CD14-positive monocyte (primary cell): ENCODE measurements at places on chromosomes 1 and 21.
A peak's percentile ranks its signal among the peaks of the same experiment; 100 is the strongest.

DNA sequence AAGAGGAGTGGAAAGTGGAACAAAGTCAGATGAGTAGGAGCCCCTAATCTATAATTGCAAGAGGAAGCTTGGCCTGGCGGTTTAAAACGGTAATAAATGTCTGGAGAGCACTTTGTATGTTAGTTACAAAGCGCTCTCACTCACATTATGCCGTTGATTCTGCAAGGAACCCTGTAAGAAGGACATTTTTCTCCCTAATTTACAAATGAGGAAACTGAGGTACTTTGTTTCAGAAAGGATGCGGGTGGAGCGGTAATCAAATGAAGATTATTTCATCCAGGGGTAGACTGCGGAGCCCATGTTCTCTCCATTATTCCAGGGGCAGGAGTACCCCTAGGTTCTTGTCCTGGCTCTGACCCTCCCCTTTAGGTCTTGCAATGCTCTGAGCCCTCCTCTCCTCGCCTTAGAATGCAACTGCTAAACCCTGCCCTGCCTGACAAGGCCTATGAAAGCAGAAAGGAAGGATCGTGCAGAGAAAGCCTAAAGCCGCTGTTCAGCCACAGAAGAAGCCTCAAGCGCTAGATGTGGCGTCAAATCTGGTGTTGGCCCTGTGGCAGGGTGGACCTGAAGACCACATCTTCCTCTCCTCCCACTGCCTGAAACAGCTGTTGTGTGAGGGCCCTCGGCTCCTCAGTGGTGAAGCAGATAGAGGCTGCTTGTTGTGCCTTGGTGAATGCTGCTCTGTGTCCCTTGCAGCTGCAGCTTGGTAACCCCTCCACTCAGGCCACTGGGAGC is 588 bp upstream of the PACC1 start:
- DNase-seq: no peak

DNA sequence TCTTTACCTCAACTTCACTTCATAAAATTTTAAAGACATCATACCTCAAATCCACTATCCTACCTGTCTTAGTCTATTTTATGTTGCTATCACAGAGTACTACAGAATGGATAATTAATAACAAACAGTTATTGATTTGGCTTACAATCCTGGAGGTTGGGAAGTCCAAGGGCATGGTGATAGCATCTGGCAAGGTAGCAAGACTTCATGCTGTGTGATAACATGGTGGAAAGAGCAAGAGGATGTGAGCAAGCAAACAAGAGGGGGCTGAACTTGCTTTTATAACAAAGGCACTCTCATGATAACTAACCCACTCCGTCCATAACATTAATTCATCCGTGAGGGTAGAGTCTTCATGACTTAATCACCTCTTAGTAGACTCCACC is 33.8 kb downstream of the C21orf91 start:
- DNase-seq: no peak

DNA sequence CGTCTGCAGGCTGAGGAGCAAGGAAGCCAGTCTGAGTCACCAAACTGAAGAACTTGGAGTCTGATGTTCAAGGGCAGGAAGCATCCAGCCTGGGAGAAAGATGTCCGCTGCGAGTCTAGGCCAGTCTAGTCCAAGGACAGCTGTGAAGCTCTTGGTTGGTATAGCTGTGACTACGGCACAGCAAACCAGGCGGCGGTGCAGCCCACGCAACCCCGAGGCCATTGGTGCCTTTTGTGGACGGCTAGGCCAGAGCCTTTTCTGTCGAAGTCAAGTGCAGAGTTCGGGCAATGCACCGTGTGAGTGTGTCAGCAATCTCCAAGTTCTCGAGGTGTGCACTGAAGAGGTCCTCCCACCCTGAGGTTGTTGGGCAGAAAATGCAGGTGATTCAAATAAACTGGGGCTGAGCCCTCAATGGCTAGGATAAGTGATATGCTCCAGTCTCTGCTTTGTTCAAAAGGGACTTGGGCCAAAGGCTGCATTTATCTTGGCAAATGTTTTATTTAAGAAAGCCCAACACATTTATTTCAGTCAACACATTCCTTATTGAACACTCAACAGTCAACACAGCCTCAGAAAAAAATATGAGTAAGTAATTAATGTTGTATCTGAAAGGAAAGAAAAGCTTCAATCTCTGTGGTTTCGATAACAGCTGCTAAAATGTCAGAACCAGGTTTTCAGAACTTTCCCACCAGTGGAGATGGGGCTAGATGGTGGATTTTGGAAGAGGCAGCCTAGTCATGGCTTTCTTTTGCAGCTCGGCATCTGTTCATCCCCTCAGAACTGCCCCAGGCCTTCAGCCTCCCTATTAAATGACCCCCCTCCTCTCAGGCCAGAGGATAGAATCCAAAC is 78.1 kb upstream of the COX20 start:
- no peak for DNase-seq

DNA sequence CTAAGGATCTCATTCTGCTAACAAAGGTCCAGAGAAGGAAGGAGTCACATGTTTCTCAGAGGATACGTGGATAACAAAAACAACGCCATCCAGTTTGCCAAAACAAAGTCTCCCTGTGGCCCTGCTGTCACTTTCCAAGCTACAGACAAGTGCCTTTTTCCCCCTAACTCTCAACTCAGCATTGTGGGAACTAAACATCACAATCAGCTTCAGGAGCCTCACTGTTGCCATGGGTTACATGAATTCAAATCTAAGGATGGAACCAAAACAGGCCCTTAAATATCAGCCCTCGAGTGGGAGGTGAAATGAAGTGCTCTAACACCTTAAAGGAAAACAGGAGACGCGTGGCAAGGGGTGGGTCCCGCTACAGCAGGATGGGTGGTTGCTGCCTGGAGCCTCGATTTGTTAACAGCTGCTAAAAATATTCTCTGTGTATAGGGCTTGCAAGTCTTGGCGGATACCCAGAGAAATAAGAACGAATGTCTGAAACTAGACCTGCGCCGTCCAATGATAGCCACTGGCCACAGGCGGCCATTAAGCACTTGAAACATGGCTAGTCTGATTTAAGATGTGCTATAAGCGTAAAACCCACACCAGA is 66.4 kb upstream of the SOD1 start:
- DNase-seq: no peak

GRCh38 chr1:11158720-11159321 is 30.3 kb upstream of the ANGPTL7 start:
- DNase-seq: no peak

DNA sequence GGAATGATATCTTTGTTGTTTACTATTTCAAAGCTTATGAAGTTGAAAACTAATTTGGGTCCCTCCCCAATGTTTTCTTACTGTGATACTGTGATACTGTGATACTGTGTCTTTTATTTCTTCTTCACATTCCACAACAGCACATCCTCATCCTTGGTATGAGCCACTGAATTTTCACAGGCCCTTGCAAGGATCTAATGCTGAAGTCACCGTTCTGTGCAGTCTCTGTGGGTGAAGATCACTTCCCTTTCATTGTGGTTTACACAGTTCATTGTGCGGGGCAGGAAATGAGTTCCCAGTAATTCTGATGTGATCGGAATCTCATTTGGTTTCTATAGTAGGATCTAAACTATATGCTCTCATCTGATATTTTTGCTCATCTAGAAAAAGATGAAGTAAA is 32.1 kb upstream of the PAXBP1 start:
- no peak for DNase-seq

DNA sequence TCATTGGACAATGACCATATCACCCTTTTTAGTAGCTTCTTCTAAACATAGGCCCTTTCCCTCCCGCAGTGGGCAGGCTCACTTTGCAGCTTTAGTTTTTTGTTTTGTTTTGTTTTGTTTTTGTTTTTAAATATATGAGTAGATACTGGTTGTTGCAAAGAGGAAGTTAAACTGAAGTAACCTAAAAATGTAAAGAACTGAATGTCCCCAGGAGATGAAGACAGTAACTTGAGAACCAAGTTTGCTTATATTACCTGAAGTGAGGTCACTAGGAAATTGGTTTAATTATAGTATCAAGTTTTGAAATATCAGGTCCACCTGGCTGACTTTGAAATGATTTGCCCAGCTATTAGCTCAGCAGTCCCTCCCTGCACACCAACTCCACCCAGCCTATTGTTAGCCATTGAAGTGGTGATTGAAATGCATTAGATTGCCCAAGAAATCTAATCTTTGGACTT is 18.2 kb downstream of the SMAP2 start:
- DNase-seq: no peak

DNA sequence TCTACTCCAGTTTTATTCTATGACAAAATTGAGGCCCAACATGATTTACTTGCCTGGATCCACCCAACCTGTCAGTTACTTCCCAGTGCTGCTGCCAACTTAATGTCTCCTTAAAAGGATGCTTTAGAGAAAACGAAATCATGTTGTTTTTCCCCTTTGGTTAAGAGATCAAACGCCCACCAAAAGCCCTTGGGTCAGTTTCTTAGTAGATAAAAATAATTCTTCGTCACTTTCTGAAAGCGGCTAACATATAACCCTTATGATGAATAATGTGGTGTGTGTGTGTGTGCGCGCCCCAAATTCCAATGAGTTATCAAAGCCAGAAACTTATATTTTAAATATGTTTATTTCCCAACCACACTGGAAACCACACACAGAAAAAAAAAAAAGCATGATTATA is 52.7 kb upstream of the LGALS8 start:
- DNase-seq: no peak

DNA sequence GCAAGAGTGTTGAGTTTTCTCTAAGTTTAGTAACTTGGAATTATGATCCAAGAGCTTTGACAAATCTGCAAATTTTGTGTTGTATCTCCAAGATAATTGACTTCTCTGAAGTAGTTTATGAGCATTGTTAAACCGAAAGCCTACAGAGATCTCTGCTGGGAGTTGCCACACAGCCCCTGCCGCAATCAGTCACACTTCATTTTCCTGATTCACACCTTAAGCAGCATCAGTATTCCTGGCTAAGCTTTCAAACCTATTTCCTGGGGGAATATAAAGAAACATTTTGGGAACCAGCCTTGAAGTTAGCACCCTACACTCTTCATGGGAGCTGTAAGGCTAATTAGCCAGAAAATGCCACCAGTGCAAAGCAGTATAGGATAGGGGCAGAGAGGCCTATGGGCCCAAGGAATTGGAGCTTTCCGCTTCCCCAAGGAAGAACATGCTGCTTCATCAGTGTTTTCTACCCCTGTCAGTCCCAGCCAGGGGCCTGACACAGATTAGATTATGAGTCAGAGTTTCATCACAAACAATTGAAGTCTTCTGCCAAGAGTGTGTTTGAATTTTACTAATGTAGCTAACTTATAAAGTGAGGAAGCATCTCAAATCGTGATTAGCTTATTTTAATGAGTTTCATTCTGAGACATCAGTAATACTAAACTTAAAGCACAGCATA is 23.2 kb upstream of the CACYBP start:
- DNase-seq: no peak

- no peak for DNase-seq
These were observed 163.0 kb downstream of the KAZN start for GRCh38 chr1:14761291-14762153.

DNA sequence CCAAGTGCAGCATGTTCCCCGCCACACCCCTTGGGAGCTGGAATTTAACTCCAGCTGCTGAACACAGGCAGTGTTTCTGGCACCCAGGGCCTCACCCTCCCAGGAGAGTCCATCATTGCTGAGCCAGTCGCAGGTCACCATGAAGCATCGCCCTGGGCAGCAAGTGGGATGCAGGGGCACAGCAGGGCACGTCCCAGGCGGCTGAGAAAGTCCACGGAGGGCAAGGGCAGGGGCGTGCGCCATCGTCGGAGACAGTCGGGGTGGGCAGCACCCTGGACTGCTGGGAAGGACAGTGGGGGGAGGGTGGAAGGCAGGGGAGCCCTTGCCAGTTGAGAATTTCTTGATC is 69.2 kb upstream of the PDE9A start:
- no peak for DNase-seq

GRCh38 chr1:204623365-204623893 is 62.1 kb downstream of the LRRN2 start:
- DNase-seq: no peak

GRCh38 chr1:210313921-210314320 is 14.8 kb upstream of the HHAT start:
- DNase-seq: no peak

DNA sequence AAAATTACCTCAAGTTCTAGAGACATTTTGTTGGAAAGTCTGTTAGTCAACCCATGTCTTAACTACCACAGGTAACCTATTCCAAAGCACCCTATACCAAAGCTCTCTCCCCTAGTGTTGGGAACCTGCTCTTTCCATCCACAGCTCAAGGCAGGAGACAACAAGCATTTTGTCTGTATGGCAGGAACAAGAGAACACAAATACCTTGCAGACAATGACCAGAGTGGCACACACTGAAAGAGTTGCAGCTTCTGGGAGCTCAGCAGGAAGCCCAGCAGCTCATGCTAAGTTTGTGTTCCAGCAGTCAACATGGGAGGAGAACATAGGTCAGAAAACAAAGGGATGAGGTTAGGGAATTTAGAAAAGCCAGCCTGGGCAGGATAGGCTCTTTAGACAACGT is 300.8 kb downstream of the HHIPL2 start:
- DNase-seq: no peak

- peak; percentile 26 for DNase-seq
These were observed 35.5 kb upstream of the PRDM2 start for GRCh38 chr1:13664451-13664850.

- no peak for DNase-seq
These were observed 10.2 kb upstream of the RUNX3 start for GRCh38 chr1:24940231-24940630.

DNA sequence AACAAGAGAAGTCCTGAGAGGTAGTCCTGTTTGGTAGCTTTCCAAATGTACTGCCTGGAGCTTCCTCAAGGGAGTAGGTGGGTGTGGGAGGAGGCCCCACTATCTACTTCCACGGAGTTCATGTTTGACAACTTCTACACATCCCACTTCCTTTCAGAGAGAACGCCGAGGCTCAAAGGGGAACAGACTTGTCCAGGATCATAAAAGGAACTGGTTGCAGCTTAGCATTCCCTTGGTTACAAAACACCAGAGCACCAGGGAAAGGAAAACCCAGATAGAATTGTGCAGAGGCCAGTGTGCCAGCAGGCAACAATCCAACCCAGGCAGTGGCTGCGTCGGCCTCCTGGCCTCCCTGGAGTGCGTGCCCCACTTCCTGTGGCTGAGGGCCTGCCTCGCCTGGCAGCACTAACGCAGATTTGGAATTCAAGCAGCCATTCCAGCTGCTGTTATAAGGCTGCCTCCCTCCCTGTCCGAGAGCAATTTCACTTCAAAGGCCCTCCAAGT is 4.2 kb upstream of the RAP1GAP start:
- DNase-seq: peak; percentile 25

- no peak for DNase-seq
These were observed 63.2 kb downstream of the SDC3 start for GRCh38 chr1:30845237-30845903.
